HS-27A (cell line): ENCODE measurements at places on chromosomes 2 and 18.
A peak's percentile ranks its signal among the peaks of the same experiment; 100 is the strongest.

DNA sequence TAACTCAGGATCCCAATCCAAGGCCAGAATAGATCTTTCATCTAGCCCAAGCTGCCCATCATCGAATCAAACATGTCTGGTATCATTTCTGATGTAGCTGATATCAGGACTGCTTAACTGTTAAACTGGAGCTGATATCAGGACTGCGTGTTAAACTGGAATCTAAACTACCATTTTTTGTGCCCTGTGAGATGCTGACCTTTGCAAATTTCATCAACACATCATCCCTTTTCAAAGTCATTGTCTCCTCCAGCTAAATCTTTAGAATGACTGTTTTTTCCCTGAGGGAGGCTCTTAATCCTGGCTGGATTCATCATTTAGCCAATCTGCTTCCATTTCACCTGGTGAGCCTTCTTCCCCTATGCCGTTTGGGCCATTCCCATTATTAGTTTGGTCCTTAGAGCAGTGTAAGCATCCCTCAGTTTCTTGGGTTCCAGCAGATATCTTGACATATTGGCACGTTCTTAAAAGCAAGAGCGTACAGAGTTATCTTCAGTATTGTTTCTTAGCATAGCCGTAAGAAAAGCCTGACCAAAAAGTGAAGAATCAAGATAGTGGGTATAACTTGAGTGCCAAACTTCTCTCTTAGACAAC, 12.3 kb downstream of the RPL31 start:
- no peak for DNase-seq

- DNase-seq = no peak
These were observed 57.9 kb upstream of the KCNE4 start for GRCh38 chr2:222993920-222994650.

DNA sequence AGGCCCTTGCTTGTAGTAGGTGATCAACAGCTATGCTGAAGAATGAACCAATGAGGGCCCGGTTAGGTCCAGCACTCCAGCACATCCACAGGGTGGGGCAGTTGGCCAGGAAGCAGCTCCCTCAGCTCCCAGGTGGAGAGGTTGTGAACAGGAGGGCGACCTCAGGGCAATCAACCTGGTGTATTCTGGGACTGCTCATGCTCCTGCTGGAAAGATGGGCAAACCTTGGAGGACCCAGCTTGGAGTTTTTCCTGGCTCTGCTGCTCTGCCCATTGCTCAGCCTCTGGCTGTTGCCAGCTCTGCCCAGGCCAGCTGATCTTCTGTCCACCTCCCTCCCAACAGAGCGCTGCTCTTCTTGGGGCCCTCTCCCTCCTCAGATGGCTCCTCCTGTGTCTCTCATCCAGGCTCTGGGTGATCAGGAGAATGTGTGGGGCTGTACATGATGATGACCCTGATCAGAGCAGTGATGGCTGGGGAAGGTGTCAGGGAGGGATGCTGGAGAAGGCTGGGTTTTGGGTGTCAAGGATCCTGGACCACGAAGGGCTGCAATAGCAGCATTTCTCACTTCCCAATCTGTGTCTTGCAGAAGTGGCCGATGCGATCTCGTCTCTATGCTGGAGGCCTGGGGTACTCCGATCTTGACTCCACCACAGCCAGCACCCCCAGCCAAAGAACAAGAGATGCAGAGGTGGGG, 3.4 kb downstream of the TCF23 start:
- no peak for DNase-seq

GRCh38 chr2:227888289-227888688, 16.9 kb downstream of the DAW1 start:
- no peak for DNase-seq

DNA sequence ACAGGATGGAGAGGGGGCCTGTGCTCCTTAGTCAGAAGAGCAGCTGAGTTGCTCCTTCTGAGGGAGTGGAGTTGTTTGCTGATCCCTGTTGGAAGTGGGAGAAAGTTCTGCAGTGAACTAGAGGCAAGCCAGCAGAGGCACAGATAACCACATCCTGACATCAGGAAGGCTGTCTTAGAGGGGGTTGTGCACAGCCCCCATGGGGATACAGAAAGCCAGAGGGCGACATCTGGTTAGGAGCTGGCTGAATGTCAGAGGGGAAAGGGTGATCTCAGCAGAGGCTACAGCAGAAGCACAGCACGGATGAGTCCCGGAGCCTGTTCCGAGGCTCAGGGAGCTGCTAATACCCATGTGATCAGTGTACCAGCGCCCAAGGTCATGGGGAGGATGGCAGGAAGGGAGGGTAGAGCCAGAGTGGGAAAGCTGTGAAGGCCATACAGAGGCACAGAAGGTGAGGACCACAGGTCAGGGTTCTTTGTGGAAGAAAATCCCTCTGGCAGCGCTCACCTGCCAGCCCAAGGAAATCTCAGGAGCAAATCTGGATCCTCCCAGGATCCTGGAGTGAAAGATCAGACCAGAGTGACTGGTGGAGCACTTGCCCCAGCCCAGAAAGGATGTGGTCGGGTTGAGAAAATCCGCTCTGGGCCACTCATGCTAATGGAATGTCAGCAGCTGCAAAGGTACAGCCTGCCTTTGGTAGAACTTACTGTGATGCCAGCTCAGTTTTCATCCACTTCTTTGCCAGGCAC, 111.8 kb downstream of the STPG4 start:
- peak; percentile 97 for DNase-seq

GRCh38 chr2:71922499-71923142, 225.0 kb downstream of the CYP26B1 start:
- no peak for DNase-seq

- DNase-seq = no peak
These were observed 174.0 kb downstream of the MREG start for GRCh38 chr2:215839309-215839708.

- no peak for DNase-seq
These were observed 9.5 kb downstream of the USP40 start for GRCh38 chr2:233556881-233557736.

- DNase-seq = no peak
These were observed 511.6 kb upstream of the CELF4 start for GRCh38 chr18:38077229-38077628.

DNA sequence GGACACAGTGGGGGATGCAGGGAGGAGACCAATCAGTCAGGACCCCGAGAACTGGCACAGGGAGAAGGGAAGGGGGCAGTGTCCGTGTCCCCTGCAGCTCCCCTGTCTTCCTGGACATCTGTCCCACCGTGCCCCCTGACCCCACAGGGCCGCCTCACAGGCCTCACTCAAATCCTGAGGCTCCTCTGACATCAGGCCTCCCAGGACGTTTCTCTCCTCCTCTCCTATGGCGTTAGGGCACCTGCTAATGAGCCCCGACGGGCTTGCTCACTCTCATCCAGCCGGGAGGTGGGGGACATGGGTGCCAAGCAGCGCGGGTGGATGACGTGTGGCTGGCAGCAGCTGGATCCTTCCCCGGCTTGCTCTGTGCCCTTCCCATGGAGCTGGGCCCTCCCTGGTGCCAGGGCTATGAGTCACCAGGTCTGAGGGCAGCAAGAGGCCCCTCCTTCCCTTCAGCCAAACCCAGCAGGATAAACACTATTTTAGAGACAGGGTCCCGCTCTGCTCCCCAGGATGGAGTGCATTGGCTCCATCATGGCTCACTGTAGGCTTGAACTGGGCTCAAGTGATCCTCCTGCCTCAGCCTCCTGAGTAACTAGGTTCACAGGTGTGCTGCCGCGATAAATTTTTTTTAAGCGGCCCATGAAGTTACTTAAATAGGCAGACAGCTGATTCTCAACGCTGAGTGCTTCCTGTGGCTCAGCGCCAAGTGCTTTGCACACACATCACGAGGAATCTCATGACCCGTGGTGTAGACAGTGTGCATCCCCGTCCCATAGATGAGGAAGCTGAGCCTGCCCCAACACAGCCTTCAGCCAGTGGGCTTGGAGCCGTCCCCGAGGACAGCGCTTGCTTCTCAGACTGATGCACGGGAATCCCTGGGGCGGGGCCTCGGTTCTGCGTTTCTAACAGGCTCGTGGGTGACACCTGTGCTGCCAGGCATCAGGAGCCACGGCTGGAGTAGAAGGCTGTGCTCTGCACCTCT, 64.5 kb upstream of the HDAC4 start:
- peak; percentile 12 for DNase-seq

- no peak for DNase-seq
These were observed 217.3 kb downstream of the VAPA start for GRCh38 chr18:10131081-10131459.

- no peak for DNase-seq
These were observed 122.5 kb downstream of the FHOD3 start for GRCh38 chr18:36419900-36420531.

DNA sequence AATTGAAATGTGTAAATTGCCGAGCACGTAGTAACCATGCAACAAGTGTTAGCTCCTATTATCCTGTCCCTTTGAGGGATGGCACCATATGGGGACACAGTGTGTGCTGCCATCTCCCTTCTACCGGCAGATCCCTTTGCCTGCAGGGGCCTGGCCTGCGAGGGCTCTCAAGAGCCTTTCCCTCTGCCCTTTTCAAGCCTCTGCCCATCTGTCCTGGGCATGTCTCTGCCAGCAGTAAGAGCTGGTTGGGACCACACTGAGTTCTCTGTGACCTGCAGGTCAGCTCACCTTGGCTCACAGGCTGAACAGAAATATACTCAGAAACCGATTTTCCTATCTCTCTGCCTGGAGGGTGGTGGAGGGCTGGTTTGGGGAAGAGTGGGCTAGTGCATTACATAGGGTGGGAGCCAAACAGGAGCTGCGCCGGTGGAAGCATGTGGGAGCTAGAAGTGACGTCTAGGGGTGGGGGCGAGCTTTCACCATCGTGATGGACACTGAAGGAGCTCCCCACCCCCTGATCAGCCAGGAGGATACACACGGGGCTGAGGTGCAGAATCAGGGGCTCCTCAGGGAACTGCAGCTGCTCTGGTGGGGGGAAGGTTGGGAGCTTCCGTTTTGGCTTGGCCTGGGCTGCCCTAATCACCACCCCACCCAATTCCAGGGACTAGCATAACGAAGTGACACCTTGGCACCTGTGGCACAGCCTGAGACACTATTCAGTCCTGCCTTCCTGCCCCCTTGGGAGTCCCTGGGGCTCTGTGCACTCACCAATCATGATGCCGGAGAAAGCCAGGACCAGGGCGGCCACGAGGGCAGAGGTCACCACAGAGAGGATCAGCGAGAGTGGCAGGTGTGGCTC, 109.7 kb downstream of the CLIP4 start:
- DNase-seq = no peak
